ENCODE measurements at places on chromosomes 6 and 20.

GRCh38 chr6:16344756-16345155 lies 106.4 kb downstream of the GMPR start:
- DNase-seq, result peak; percentile 90

DNA sequence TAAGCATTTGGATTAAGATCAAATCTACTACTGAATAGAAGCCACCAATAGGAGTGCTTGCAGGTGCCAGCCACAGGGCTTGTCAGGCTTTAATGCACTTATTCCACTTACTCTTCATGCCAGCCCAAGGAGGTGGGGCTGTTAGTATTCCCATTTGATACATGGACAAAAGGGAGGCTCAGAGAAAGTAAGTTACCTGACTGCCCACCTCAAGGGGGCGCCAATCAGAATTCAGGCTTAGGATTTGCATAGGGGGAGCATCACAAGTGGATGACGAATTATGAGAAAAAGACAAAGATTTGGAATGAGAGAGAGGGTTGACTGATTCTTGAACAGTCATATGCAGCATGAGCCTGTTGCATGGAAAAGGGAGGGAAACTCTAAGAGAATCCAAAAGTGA lies 188.4 kb upstream of the TSHZ2 start:
- peak; percentile 4 for DNase-seq

GRCh38 chr20:34791289-34792020 lies 34.0 kb downstream of the NCOA6 start:
- peak; percentile 57 for DNase-seq

DNA sequence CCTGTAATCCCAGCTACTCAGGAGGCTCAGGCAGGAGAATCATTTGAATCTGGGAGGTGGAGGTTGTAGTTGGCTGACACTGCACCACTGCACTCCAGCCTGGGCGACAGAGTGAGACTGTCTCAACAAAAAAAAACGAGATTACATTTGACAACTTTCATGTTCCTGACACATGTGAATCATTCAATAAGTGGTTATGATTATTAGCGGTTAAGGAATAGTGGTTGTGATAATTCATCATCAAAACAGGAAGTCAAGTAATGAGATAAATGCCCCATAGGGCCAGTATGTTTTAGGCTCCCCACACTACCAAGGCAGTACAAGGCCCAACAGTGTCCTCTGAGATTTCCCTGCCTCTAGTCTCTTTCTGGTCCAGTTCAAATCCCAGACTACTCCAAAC lies 2.5 kb downstream of the HDDC2 start:
- DNase-seq, result no peak

DNA sequence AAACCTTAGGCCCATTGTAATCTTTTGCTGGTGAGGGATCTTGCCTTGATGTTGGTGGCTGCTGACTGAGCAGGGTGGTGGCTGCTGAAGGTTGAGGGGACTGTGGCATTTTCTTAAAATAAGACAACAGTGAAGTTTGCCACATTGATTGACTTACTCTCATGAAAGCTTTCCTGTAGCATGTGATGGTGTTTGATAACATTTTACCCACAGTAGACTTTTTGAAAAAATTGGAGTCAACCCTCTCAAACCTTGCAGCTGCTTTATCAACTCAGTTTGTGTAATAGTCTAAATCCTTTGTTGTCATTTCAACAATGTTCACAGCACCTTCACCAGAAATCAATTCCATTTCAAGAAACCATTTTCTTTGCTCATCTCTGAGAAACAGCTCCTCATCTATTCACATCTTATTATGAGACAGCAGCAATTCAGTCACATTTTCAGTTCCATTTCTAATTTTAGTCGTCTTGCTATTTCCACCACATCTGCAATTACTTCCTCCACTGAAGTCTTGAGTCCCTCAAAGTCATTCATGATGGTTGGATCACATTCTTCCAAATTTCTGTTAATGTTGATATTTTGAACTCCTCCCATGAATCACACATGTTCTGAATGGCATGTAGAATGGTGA lies 37.2 kb downstream of the CST9L start:
- no peak for DNase-seq

GRCh38 chr20:3188823-3189413 lies 15.6 kb downstream of the DDRGK1 start:
- DNase-seq, result no peak

GRCh38 chr20:52746190-52746589 lies 226.0 kb upstream of the TSHZ2 start:
- no peak for DNase-seq

DNA sequence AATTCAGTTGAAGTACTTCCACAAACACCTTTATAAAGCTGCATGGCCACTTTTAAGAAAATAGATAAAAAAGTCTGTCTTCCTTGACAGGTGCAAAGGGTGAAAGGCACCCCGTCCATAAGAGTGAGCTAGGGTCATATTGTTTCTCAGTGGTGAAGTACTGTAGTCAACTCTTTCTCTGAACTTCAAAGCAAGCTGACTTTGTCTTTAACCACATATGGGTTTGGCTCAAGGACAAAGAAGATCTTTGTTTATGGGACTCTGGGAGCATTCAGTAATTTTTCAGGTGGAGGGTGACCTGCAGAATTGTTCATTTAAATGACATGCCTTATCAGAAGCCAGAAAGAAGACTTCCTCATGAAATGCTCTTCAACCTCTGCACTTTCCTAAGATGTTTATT lies 49.3 kb upstream of the KLHL31 start:
- no peak for DNase-seq

GRCh38 chr20:13458860-13459451 lies 179.8 kb downstream of the TASP1 start:
- DNase-seq, result peak; percentile 54

GRCh38 chr6:167824591-167825331 lies 1.9 kb upstream of the AFDN start:
- peak; percentile 67 for DNase-seq
